H1 (cell line): ENCODE measurements at places on chromosomes 3 and 15.

DNA sequence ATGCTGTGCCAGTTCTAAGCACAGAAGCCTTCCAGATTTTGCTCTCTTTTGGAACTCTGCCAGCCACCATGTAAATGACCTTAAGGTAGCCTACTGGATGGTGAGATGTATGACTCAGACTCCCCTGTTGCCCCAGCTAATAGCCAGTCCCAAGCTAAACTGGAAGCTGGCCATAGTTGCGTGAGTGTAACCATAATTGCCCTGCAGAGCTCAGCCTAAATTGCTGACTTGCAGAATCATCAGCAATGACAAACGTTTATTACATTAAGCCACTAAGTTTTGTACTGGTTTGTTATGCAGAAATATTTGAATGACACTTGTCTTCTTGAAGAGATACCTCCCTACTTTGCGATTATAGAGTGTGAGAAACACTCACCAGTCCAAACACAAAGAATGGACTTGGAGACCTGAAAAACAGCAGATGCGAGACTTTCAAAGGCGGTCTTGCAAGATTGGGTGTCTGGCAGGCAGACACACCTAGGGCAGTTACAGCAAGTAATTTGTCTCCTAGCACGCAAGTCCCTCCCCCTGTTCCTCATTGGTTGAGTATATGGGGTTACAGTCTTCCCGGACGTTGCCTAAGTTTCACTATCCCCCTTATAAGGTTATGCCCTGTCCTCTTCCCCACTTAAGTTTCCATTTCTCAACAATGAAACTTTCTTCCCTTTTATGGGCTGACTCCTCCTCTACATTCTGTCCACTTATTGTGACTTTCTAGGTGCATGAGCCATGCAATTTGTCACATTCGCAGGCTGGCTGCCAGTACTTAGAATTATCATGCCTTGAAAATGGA, 83.6 kb upstream of the XCR1 start:
- no peak overlapping the region for H3K27ac ChIP-seq
- H3K27me3 ChIP-seq, result no peaks in the 10 kb centered on the region
- no peak overlapping the region for H3K4me3 ChIP-seq
- no peak for DNase-seq
- no peaks in the 10 kb centered on the region for H3K36me3 ChIP-seq
- H3K4me1 ChIP-seq, result peaks cover 3% of the 10 kb centered on the region

GRCh38 chr15:80485370-80486164, 81.4 kb downstream of the ARNT2 start:
- no peaks in the 10 kb centered on the region for H3K27me3 ChIP-seq
- no peak overlapping the region for H3K4me3 ChIP-seq
- peaks cover 2% of the 10 kb centered on the region; the same call in 1 of the 2 replicates for H3K4me1 ChIP-seq
- DNase-seq, result no peak

DNA sequence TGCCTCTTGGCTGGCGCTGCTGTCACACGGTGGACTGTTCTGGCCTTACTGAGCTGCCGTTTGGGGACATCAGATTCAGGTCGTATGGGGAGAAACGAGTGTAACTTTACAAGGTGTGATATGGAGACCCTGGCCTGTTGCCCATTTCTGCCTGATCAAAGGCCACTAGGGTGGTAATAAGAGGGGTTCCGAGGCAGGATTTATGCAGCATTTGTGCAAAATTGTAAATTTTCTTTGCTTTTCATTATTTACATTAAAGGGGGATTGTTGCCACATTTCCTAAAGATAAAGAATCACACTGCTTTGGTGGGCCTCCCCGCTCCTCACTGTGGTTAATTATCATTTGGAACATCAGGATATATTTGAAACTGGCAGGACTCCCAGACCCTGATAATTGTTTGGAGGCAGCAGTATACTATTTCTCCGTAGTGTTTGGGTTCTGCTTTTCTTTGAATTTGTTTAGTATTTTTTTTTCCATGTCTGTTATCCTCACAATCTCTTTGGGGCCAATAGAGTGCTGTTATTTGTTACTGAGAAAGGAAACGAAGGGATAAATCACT, 891 bp downstream of the NXPE3 start:
- peaks cover 11% of the 10 kb centered on the region for H3K4me1 ChIP-seq
- H3K27me3 ChIP-seq, result peaks cover 4% of the 10 kb centered on the region; the same call in 1 of the 2 replicates
- peak overlapping the region; percentile 75 for H3K4me3 ChIP-seq
- peaks cover 2% of the 10 kb centered on the region; the same call in 1 of the 2 replicates for H3K36me3 ChIP-seq
- no peak for DNase-seq

GRCh38 chr3:187012609-187013051, 82.3 kb downstream of the ST6GAL1 start:
- peaks cover 2% of the 10 kb centered on the region for H3K4me1 ChIP-seq
- no peak overlapping the region for H3K4me3 ChIP-seq
- no peak overlapping the region for H3K27ac ChIP-seq
- H3K27me3 ChIP-seq, result no peaks in the 10 kb centered on the region

- H3K4me3 ChIP-seq, result no peak overlapping the region
- no peak overlapping the region for H3K27ac ChIP-seq
- no peaks in the 10 kb centered on the region for H3K27me3 ChIP-seq
Measured at GRCh38 chr3:28186748-28187147, 54.7 kb upstream of the CMC1 start.

DNA sequence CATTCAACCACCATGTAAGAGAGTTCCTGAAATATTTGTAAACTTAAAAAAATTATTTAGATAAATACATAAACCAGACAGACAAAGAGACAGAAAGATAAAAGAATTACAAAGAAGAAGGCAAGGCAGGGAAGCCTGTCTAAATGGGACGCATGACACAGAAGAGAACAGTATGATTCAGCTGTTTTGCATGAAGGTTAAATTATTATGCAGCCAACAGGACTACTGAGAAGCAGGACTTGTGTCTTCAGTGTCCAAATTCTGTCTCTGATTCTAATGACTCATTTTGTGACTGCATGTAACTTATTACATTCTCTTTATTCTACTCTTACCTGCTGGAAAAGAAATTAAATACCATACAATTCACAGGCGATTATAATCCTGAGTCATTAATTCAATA, 340.4 kb upstream of the KCNMB2 start:
- no peaks in the 10 kb centered on the region for H3K36me3 ChIP-seq
- H3K4me1 ChIP-seq, result no peaks in the 10 kb centered on the region
- DNase-seq, result no peak
- no peak overlapping the region for H3K4me3 ChIP-seq
- no peaks in the 10 kb centered on the region for H3K27me3 ChIP-seq
- no peak overlapping the region for H3K27ac ChIP-seq

- DNase-seq, result no peak
- H3K27ac ChIP-seq, result no peak overlapping the region
- no peak overlapping the region for H3K4me3 ChIP-seq
- H3K4me1 ChIP-seq, result no peaks in the 10 kb centered on the region
- no peaks in the 10 kb centered on the region for H3K27me3 ChIP-seq
- no peaks in the 10 kb centered on the region for H3K36me3 ChIP-seq
Measured at GRCh38 chr3:28050120-28050519, 191.3 kb upstream of the CMC1 start.

- H3K27ac ChIP-seq, result no peak overlapping the region
- DNase-seq, result no peak
- H3K4me3 ChIP-seq, result no peak overlapping the region
- peaks cover 10% of the 10 kb centered on the region for H3K4me1 ChIP-seq
- no peaks in the 10 kb centered on the region for H3K27me3 ChIP-seq
- H3K36me3 ChIP-seq, result no peaks in the 10 kb centered on the region
Measured at GRCh38 chr3:126782536-126782935, 78.5 kb downstream of the CHCHD6 start.

GRCh38 chr3:110806924-110807323, 264.7 kb upstream of the NECTIN3 start:
- H3K36me3 ChIP-seq, result no peaks in the 10 kb centered on the region
- no peak overlapping the region for H3K27ac ChIP-seq
- no peak overlapping the region for H3K4me3 ChIP-seq
- H3K4me1 ChIP-seq, result no peaks in the 10 kb centered on the region
- H3K27me3 ChIP-seq, result no peaks in the 10 kb centered on the region

- H3K27me3 ChIP-seq, result no peaks in the 10 kb centered on the region
Measured at GRCh38 chr3:101292027-101292426, 28.3 kb downstream of the IMPG2 start.

- H3K27ac ChIP-seq, result 0 out of 2 replicates have a peak overlapping the region, but pooled peaks have one; percentile 44
- no peaks in the 10 kb centered on the region for H3K27me3 ChIP-seq
- H3K36me3 ChIP-seq, result no peaks in the 10 kb centered on the region; the same call in 1 of the 2 replicates
- peaks cover 6% of the 10 kb centered on the region for H3K4me1 ChIP-seq
- no peak for DNase-seq
Measured at GRCh38 chr3:188212308-188212969, 58.5 kb downstream of the LPP start.

- H3K36me3 ChIP-seq, result no peaks in the 10 kb centered on the region
- no peak overlapping the region for H3K27ac ChIP-seq
- no peaks in the 10 kb centered on the region for H3K27me3 ChIP-seq
- peak; percentile 44 for DNase-seq
- no peak overlapping the region for H3K4me3 ChIP-seq
Measured at GRCh38 chr3:126542340-126543241, 16.1 kb downstream of the C3orf22 start.

DNA sequence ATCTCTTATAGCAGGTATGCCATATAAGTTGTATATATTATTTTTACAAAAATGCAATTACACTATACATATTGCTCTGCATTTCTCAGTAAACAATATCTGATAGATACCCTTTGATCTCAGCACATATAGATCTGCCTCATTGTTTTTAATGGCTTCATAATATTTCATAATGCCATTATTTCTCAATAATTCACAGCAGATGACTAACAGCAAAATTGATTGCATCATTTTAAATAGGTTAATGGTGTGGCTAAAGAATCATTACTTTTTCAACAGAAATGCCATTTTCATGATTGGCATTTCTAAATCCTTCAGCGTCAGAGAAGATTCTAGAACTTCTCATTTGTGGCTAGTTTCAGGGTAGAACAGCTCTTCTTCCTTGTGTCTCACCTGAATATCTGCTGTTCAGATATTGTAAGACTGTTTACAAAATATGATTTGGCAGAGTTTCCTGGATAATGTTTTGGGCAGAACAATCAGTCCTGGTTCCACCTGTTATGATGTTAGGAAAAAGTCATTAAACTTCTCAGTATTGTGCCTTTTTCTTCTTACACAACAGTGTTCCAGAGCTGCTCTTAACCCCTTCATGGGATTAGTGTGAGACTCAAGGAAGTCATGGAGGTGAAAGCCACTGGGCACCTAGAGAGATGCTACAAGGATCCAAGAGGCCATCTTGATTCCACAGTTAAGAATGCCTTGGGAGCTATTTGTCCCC, 397.6 kb upstream of the THBS1 start:
- H3K4me3 ChIP-seq, result no peak overlapping the region
- H3K27me3 ChIP-seq, result no peaks in the 10 kb centered on the region
- no peaks in the 10 kb centered on the region for H3K4me1 ChIP-seq
- no peak for DNase-seq
- H3K36me3 ChIP-seq, result no peaks in the 10 kb centered on the region

DNA sequence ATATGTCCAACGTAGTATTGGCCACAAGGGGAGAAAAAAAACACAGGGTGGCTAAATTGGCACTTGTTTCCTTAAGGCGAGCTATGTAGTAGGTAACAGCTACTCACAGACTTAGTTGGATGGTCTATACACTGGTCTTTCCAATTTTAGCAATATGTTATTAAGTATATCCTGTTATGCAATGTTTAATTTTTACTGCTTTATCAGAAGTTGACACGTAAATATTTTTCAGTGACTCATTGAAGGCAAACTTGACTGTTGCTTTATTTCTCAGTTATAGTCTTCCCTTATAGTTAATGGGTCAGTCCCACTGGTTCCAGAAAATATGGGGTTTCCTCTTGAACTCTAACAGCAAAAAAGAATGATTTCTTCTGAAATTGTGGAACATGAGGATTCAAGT, 46.5 kb downstream of the ADPGK start:
- no peaks in the 10 kb centered on the region for H3K27me3 ChIP-seq
- H3K4me1 ChIP-seq, result no peaks in the 10 kb centered on the region
- H3K4me3 ChIP-seq, result no peak overlapping the region
- no peak for DNase-seq
- H3K27ac ChIP-seq, result no peak overlapping the region
- H3K36me3 ChIP-seq, result peaks cover 5% of the 10 kb centered on the region

DNA sequence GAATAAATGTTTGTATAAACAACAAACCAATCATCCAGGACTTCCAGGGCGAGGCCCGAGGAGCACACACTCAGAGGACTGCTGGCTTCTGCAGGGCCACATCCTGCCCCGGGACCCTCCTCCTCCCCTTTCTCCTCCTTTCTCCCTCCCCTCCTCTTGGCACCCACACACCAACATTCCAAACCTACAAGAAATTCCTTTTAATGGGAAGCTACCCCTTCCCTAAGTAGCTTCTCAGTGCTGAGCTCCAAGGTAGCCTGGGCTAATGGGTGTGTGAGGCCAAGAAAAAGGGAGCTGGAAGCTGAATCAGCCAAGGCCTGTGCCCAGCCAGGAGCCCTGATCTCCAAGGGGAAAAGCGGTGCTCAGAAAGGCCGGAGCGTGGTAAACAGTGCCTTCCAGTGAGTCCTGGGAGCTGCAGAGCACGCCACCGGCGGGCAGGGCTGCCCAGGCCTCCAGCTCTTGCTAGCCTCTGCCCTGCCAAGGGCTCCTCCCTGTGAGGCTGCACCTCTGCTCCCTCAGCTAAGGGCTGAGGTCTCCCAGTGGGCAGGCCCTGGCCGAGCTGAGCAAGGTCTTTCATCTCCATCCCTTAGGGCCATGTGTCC, 3.9 kb downstream of the ITIH3 start:
- no peak overlapping the region for H3K27ac ChIP-seq
- H3K4me1 ChIP-seq, result no peaks in the 10 kb centered on the region
- H3K36me3 ChIP-seq, result no peaks in the 10 kb centered on the region
- H3K4me3 ChIP-seq, result no peak overlapping the region
- no peaks in the 10 kb centered on the region for H3K27me3 ChIP-seq

DNA sequence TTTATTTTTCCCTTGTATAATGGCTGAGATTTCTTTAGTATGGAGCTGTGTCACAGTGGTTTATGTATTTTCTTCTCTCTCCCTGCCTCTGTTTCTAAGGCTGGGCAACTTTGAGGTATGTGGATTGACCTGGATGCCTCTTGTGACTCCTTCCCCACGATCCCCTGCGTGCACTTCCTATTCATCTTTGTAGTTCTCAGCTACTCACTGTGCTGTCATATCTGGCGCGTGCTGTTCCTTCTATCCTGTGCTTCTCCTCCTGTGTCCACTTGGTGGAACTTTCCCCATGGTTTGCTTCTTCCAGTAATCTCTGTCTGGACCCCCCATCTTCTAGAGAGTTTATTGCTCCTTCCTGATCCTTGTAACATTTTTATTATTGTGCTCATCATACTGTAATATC, 97.3 kb downstream of the AKAP13 start:
- H3K4me1 ChIP-seq, result peaks cover 5% of the 10 kb centered on the region; the same call in 1 of the 2 replicates
- no peak for DNase-seq
- H3K4me3 ChIP-seq, result no peak overlapping the region
- no peak overlapping the region for H3K27ac ChIP-seq

GRCh38 chr3:6119367-6119766, 741.5 kb upstream of the GRM7 start:
- no peak for DNase-seq
- no peaks in the 10 kb centered on the region for H3K27me3 ChIP-seq
- H3K36me3 ChIP-seq, result no peaks in the 10 kb centered on the region
- no peak overlapping the region for H3K27ac ChIP-seq
- H3K4me3 ChIP-seq, result no peak overlapping the region

GRCh38 chr3:99960941-99961340, 143.3 kb downstream of the CMSS1 start:
- H3K27me3 ChIP-seq, result no peaks in the 10 kb centered on the region
- DNase-seq, result no peak
- H3K27ac ChIP-seq, result no peak overlapping the region
- H3K36me3 ChIP-seq, result no peaks in the 10 kb centered on the region
- no peaks in the 10 kb centered on the region for H3K4me1 ChIP-seq

GRCh38 chr3:55951388-55951787, 464.3 kb upstream of the WNT5A start:
- H3K36me3 ChIP-seq, result no peaks in the 10 kb centered on the region
- no peaks in the 10 kb centered on the region for H3K27me3 ChIP-seq
- H3K4me1 ChIP-seq, result no peaks in the 10 kb centered on the region
- H3K4me3 ChIP-seq, result no peak overlapping the region

GRCh38 chr15:28917791-28918140, 32.0 kb downstream of the APBA2 start:
- peak overlapping the region; percentile 19; the same call in 1 of the 2 replicates for H3K27ac ChIP-seq
- H3K27me3 ChIP-seq, result no peaks in the 10 kb centered on the region
- no peak for DNase-seq
- H3K36me3 ChIP-seq, result no peaks in the 10 kb centered on the region; the same call in 1 of the 2 replicates
- H3K4me3 ChIP-seq, result no peak overlapping the region; the same call in 1 of the 2 replicates
- H3K4me1 ChIP-seq, result peaks cover under 1% of the 10 kb centered on the region
